Fibroblast of skin of right biceps (primary cell): ENCODE measurements at places on chromosomes 3 and 15.

DNA sequence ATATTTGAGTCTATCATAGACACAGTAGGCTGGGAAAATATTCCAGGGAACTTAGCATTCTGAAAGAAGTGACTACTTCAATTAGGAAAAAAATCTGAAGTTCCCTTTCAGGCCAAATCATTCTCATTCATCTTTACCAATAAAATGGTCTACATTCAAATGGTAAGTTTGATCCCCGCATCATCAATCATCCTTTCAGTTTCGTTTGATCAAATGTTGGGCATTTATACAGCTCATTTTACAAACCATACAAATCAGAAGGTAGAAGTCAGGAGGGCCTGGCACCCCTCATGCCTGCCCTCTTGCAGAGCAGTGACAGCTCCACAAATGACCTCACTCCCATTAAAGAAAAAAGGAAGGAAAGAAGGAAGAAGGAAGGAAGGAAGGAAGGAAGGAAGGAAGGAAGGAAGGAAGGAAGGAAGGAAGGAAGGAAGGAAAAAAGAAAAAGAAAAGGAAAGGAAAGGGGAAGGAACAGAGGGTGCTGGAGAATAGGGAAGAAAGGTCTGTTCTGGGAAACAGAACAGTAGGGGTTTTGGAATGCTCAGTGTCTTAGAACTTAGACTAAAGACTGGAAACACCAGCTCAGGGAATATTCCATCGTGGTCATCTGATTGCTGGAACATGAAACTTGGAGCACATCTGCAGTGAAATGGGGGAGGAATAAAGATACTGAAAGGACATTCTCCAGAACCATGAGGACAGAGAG lies 86.1 kb downstream of the XXYLT1 start:
- DNase-seq = no peak

- no peak for DNase-seq
Observed at GRCh38 chr3:99839613-99840012, 22.0 kb downstream of the CMSS1 start.

GRCh38 chr3:48372862-48373435 lies 930 bp downstream of the FBXW12 start:
- no peak for DNase-seq

- no peak for DNase-seq
Observed at GRCh38 chr3:134388292-134388691, 14.0 kb upstream of the AMOTL2 start.

DNA sequence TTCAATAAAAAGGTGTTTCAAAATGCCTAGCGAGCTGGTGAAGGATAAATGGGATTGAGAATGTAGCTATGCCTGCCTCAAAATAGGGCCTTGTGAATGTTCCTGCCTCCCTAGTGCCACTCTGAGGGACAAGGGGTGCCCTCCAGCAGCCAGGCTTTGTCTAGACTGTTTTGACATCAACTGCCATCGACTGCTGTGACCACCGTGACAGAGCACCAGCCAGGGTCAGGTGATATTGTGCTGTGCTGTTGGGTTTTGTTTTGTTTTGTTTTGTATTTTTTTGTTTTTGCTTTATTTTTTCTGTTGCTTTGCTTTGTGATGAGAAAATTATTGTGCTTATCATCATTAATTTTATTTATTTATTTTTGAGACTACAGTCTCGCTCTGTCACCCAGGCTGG lies 144.8 kb downstream of the SMAD6 start:
- no peak for DNase-seq

GRCh38 chr3:186277268-186277909 lies 84.6 kb downstream of the DGKG start:
- DNase-seq = peak; percentile 62

- DNase-seq = no peak
Observed at GRCh38 chr3:82022836-82023235, 261.4 kb upstream of the GBE1 start.

DNA sequence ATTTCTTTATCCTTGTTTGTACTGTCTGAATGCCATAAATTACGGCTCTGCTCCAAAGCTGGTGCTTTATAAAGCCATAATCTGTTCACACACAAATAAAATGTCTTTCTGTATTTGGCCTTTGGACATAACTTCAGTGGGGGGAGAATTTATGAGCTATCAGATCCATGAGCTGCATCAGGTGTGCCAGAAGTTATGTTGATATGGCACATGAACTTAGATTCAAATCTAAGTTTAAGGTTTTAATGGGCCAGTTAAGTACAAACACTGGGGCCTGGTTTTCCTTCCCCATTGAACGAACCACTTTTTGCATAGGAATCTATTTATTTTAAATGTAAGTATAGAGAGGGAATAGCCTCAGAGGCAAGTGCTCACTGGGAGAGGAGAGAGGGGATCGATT lies 239.9 kb downstream of the NFKBIZ start:
- no peak for DNase-seq

DNA sequence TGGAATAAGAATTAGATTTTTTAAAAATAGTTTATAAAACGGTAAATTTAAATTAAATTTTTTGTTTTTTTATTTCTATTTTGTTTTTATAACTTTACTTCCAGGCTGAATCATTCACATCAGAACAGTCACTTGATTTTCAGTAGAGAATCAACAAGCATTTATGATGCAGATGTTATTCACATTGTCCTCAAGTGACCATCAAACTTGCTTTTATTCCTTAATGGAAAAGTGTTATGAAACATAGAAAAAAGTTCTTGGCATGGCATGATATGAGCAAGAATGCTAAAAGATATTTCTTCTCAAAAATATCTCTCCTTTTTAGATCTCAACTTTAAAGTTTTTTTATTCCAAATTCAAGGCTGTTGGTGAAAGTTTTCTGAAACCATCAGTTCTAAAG lies 70.9 kb upstream of the TGFBR2 start:
- no peak for DNase-seq

- peak; percentile 77 for DNase-seq
Observed at GRCh38 chr3:27312044-27312668, 57.0 kb downstream of the NEK10 start.

DNA sequence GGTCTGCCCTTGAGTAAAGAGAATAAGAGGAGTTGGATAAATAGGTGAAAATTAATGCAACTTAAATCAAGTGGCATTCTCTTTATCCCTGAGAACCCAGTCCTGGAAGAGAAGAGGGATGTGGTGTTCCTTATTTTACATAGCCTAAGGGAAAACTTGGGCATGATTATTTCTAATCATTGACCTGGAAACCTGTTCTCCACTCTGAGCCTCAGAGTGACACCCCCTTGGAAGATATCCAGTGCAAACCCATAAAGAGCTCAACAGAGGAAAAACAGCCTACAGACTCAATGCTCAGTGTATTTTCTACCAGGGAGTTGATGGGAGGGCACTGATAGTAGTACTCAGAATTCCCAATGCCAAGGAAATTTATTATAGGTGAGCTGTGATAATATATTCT lies 22.0 kb downstream of the SLC15A2 start:
- DNase-seq = no peak

DNA sequence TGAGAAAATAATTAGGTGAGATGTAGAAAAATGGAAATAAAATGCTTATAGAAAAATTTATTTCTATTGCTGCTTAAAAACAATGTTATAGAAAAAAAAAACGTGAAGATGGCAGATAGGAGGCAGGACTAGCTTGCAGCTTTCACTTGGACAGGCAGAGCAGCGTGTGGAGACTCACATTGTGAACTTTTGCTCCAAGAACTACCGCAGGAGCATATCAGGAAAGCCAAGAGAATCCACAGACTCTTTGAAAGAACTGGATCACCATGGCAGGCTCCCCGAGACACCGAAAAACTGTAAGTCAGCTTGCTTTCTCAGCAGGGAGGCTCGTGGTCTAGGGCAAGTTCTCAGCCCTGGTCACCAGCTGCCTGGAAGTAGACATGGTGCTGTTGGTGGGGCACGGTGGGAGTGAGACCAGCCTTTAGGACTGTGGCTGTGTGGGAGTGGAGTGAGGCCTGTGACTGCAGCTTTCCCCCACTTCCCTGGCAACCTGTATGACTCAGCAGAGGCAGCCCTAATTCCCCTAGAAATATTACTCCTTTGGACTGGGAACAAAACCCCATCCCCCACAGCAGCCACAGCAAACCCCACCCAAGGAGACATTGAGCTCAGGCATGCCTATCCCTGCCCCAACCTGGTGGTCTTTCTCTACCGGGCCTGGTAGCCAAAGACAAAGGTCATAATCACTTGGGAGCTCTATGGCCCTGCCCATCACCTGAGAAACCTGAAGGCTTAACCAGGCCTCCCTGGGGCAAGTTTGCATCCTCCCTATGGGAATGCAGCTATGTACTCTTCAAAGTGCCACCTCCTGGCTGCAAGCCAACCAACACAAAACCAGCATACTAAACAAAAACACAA lies 22.8 kb downstream of the STRIT1 start:
- DNase-seq = peak; percentile 31
